ENCODE measurements at places on chromosomes 3 and 15.
A peak's percentile ranks its signal among the peaks of the same experiment; 100 is the strongest.

- DNase-seq = no peak
Observed at GRCh38 chr15:65027593-65027992, 1.8 kb downstream of the MTFMT start.

- DNase-seq = peak; percentile 72
Observed at GRCh38 chr3:56862352-56863062, 60.8 kb upstream of the ARHGEF3 start.

DNA sequence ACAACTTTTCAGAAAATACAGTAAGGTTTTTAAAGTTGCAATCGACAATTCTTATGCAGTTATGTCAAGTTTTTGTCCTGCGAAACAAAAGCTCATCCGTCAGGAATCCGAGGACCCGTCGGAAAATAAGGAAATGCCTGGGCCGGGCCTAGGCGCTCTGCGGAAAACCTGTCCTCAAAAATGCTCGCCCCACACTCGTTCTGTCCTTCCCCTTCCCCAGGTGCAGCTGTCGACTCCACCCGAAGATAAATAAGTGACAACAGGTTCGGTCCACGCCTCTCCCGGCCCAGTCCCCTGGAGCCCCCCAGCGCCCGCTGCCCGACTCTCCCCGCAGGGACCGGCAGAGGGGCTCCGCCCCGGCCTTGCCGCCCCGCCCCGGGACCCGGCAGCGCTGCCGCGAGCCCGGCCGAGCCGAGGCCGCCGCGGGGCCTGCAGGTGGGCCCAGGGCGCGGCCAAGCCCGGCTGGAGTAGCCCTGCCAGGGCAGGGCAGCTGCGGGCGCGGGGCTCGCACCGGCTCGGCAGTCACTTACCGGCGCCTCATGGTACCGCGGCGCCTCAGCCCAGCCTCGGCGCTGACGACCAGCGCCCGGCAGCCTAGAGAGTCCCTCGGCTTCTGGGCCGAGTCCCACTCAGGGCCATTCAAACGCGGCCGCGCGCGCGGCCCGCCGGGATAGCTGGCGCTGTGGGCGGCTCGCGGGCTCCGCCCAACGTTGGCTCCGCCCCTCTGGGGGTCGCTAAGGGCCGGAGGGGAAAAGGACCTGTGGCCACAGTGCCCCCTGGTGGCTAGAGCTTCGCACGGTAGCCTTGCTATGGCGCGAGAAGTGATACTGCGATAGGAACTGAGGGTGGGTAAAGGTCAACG is at the start of gene KATNBL1:
Gene KATNBL1 (minus strand): TSS at position 676 of the 862 bp plus-strand sequence. CDS start 46,420 bp downstream, outside the sequence.
- DNase-seq = peak; percentile 94

- peak; percentile 50 for DNase-seq
Observed at GRCh38 chr3:72186400-72186855, 401.5 kb upstream of the PROK2 start.

DNA sequence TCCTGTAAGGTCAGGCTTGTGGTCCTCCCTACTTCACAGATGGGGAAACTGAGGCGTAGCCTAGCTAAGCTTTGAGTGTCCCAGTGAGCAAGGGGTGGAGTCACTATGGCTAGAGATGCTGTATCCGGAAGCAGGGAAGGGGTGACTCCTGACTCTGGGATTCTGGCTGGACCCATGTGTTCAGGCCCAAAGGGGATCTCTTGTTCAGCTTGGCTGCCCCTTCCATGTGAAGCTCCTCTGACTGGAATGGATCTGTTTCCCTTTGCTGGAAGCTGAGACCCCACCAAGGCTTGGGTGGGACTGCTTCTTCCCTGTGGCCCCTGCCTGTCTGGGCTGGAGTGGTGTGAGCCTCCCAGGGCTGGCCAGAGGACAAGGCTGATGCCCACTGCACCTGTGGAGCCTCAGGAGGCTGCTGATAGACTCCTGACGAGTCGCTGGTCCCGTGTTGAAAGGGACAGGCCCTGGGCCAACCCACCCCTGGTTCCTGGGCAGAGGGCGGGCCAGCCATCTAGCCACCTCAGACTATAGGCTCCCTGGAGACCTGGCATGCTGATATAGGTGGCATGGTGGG is 1.0 kb downstream of the MAPKAPK3 start:
- no peak for DNase-seq

- DNase-seq = peak; percentile 12
Observed at GRCh38 chr3:104604326-104605010, 762.2 kb upstream of the ALCAM start.

- DNase-seq = peak; percentile 59
Observed at GRCh38 chr15:36591536-36592411, 12.3 kb downstream of the CDIN1 start.

DNA sequence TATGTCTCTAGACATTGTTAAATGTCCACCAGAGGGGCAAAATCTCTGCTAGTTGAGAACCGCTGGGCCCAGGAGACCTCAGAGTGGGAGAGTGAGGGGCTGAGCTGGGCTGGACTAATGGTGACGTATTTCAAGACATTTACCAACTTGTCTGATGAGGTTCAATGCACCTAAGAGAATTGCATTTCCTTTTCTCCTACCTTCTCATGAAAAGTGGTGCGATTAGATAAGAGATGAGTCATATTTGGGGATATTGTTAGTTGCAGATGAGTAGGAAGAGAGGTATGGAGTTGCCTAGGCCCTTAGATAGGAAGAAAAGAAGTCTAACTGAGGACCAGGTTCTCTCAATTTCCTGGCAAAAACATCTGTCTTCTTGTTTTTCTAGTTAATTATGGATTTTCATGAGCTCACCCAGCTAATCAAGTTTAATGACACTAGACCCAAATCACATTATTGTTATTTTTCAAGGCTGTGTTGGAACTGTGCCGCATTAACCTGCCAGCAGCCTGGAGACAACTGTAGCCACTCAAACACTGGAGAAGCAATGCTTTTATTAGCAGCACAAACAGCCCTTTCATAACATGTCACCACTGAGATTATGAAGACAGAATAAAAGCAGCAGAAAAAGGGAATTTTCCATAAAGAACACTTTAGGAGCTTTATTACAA is 144.2 kb downstream of the PDCD6IP start:
- DNase-seq = no peak

DNA sequence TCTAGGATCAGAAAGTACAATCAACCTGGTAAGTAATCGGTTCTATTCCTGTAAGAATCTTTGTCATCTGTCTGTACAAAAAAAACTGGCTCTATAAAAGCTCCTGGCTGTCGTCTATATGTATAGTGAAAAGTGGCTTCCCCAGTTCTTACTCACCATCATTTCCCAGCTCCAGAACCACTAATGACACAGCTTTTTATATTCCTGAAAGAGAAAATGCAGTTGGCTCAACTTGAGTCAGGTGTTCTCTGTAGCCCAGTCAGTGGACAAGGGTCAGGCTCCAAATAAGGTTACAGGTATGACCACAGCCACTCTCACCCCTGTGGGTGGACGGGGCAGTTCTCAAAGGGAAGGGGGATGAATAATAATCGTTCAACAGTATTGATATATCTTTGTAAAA is 85.1 kb downstream of the AP4E1 start:
- peak; percentile 8 for DNase-seq

DNA sequence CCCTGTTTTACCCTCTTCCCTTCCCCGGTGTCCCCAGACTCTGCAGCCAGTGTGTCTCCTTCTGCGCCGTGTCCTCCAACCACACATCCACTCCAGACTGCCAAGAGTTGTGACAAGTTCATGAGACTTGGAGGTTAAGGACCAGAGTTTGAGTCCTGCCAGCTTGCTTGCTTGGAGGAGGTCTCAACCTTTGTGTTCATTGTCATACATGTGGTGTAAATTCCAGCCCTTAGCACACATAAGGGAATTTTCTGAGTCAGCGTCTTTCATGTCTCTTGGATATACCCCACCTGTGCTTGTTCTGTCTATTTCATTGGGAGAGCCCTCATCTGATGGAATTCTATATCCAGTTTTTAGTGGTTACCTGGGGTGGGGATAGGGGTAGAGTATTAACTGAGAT is 13.3 kb downstream of the CORO2B start:
- DNase-seq = peak; percentile 32

DNA sequence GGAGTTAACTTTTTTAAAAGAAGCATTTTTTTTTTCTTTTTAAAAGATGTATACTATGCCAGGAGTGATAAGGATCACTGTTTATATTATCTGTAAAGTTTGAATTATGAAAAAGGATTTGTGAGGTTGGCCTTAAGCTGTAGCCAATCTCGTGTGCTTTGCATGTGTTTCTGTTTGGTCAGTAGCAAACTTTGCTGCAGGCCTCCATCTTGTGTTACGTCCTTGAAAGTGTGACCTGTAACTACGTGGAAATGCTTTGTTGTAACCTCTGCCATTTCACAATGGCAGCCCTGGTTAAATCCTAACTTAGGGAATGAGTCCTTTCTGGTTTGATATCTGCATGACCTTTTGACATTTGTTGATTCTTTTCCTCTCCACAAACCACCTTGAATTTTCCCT is 1345.6 kb downstream of the NSUN3 start:
- DNase-seq = no peak

- DNase-seq = no peak
Observed at GRCh38 chr3:64936556-64936955, 248.8 kb upstream of the ADAMTS9 start.

- peak; percentile 63 for DNase-seq
Observed at GRCh38 chr3:9915254-9916141, 1.4 kb upstream of the IL17RC start.

DNA sequence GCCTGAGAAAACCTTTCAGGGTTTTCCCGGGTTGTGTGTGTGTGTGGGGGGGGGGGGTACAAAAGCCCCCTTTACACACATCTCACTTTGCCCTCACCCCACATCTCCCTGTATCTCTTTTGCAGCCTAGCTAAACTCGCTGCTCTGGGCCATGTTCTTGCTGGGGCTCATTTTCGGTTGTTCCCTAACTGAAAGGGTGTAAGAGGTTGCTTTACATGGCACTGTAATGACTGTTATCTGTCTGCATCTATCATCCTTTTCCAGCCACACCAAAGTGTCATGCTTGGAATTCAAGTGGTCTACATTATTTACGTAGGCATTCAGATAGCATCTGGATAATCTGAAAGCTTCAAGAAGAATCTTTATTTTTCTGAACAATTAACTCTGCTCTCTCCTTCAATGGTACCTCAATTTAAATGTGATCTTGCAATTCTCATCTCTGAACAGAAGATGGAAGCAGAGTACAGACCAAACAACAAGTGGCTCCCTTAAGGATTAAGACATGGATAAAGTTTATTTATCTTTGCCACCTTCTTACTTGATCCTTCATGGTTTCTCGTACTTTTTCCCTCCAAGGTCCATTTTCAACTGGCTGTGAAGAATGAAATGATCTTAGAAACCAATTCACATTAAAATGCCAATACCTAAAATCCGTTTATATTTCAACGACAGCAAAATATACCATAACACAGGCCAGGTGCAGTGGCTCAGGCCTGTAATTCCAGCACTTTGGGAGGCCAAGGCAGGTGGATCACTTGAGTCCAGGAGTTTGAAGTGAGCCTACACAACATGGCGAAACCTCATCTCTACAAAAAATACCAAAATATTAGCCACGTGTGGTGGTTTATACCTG is 34.9 kb downstream of the DCLK3 start:
- peak; percentile 55 for DNase-seq

DNA sequence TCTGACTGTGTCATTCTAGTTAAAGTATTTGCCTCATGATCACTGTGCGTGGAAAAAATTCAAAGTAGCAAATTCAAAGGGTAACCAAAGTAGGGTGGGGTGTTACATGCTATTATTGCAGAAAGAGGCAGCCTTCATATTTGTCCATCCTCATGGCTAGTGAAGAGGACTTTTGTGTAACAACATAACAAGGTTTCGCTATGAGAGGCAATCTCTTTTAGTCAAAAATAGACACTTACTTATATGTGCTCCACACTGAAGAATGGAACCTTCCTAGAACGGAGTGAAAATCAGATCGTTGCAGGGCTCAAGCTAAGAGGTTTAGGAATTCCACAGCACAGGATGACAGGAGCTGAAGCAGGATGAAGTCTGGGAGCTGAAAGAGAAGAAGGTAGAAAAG is 345.1 kb upstream of the CBLB start:
- DNase-seq = no peak

- DNase-seq = no peak
Observed at GRCh38 chr15:93587059-93587521, 498.1 kb upstream of the RGMA start.

DNA sequence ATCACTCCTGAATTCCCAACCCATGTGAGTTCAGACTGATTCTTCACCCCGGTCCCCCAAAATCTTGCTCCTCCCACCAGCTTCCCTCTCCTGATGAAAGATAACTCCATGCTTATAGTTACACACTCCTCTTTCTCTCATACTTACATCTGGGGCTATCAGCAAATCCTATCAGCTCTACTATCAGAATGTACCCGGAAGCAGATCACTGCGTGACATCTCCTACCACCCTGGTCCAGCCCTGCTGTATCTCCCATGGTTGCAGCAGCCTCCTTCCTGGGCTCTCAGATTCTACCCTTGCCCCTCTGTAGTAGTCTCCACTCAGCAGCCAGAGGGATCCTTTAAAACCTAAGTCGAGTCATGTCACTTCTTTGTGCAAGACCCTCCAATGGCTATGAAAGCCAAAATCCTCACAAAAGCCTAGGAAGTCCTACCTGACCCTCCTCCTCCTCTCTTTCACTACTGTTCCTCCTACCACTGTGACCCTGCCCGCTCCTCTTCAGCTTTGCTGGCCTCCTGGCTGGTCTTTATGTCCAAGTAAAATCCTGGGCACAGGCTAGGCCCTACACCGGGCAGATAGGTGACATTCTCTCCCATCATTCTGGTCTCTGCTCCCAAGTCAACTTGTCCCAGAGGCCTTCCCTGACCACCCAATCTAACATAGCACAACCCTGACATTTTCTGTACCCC is 16.2 kb downstream of the XIRP1 start:
- no peak for DNase-seq

DNA sequence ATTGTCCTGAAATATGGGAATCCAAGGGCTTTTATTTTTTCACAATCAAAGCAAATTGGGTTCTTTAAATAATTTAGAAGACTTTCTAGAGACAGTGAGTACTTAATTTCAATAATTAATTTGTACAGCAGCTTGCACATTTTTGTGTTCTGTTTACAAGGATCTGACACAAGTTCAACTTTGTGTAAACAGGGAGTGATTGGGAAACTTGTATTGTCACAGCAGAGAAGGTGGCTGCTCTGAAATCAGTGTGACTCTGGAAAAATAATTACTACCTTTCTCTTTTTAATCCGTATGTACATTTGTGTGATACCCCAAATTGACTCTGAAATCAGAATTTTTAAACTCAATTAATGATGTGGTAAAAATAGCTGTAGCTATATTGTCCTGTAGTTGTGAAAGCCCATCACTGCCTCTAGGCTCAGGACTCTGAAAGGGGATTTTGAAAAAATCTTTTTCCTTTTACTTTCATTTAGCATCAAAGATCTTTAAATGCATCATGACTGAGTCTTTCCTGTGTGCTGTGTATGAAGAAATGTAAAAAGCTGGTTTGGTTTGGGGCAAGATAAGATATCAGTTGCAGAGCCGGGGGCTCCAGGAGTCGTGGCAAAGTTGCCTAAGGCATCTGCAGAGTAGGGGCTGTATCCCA is 45.1 kb downstream of the MFSD1 start:
- DNase-seq = no peak

- DNase-seq = no peak
Observed at GRCh38 chr3:42507252-42507651, 4.8 kb downstream of the VIPR1 start.

- peak; percentile 96 for DNase-seq
Observed at GRCh38 chr3:189664311-189664710, 33.1 kb downstream of the TP63 start.

DNA sequence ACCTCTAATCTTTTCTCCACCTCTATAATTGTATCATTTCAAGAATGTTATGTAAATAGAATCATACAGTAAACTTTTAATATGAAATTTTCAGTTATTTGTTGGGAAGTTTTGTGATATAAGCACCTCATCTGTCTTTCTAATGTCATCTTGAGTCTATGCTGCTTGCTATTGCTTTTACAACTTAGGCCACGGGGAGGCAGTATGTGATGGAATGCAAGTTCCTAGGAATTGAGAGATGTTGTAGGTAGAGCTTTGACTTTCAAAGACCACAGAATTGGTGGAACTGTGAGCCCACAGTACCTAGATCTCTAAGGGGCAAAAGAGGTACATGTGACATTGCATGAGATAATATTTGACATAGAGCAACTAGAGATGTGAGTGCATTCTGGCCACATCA is 328.3 kb downstream of the MFSD1 start:
- DNase-seq = no peak
